Activated T-cell treated with anti-CD3 and anti-CD28 coated beads for 24 hours (primary cell): ENCODE measurements at places on chromosomes 1 and 21.

- no peak for DNase-seq
These were observed 8.8 kb upstream of the AHDC1 start for GRCh38 chr1:27612718-27613117.

DNA sequence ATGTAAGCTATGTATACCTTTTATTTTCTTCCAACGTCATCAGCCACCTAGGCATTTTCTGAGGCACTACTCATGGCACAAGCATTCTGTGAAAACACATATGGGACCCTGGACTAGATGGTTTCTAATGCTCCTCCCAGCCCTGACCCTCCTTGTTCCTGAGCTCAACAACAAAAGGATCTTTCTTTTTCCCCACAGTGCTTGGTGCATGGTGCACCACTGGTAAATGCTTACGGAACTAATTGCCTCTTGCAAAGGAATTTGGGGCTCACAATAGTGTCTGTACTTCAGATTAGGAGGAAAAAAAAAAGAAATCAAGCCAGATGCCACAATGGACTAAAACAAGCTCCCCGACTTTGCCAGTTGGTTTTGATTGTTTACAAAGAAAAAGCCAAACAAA lies 390.5 kb downstream of the PLPP3 start:
- no peak for DNase-seq

DNA sequence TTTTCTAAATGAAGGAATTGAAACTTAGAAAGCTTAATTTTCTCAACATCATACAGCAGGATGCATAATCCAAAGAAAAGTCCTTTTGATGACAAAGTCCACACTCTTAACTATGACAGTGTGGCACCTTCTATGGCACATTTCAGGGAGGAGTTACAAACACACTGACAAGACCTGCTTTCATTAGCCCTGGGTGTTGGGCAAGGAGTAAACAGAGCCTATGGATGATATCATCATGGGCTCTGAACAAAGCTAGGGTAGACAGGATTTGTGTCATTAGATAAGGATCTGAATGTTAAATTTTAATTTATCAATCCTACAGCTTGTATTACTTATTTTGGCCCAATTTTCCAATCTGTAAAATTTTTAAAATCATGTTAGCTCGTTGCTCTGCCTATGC lies 62.6 kb upstream of the DENND1B start:
- no peak for DNase-seq

- DNase-seq = no peak
These were observed 33.6 kb downstream of the CD58 start for GRCh38 chr1:116537040-116537831.

GRCh38 chr1:39335216-39335615 lies 130.7 kb downstream of the MACF1 start:
- DNase-seq = no peak

DNA sequence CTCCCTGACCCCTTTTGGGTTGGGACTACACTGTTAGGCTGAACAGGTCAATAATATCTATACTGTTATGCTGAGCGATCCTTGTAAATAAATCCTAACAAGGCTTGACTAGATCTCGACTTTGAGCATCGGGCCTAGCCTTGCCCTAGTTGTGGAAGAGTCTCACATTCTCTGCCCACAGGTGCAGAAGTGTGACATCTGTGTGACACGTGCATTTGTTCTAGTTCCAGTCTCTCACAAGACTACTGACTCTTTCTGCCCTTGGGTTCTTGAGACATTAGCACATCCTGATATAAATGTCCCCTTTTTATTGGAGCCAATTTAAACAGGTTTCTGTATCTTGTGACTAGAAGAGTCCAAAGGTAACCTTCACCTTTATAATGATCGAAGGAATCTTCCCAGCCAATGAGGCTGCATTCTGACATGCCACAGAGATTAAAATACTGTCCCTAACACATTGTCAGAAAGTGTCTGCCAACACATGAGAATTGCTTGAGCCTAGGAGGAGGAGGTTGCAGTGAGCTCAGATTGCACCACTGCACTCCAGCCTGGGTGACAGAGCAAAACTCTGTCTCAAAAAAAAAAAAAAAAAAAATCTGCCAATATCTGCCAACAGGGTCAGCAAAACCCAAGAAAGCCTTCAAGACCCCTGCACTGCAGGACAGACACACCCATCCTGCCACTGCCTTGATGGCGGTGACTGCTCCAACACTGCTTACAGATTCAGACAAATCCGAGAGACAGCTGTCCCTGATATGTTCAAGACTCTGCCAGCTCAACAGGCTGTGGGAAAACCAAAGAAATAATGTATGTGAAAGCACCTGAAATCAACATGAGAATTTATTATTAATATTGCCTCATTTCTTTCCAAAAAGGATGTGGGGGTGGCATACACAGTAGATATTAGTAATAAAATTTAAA lies 56.5 kb upstream of the PSEN2 start:
- no peak for DNase-seq

DNA sequence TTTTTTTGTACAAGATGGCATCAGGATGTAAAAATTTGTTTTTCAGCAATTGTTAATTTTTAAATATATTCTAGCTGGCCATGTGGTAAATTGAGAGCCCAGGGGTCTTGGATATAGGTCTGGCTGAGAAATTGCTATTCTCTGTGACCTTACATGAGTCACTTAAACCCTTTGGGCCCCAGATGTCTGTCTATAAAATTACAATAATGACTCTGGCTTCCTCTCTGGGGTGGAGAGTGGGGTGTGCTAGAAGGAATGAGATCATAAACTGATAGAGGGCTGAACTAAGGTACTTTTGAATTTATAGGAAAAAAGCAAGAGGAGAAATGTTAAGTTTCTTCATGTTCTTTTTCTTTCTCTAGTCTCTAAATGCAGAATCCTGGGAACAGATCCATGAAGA lies 12.4 kb upstream of the TCHH start:
- no peak for DNase-seq

DNA sequence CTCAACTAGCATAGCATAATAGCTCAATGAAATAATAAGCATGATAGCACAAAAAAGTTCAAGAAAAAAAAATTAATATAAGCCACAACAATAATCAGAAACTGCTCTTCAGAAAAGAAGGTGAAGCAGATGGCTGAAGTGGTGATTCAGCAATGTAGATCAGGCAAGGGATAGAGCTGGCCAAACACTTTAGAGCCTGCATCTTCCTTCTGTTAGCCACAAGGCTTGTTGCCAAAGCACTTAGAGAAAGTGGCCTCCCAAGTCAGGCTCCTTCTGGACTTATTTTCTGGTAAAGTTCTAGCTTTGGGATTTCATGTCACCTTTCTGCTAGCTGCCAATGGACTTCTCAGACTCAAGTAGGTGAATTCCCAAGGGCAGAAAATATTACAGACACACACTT lies 60.3 kb upstream of the C1orf87 start:
- DNase-seq = no peak

DNA sequence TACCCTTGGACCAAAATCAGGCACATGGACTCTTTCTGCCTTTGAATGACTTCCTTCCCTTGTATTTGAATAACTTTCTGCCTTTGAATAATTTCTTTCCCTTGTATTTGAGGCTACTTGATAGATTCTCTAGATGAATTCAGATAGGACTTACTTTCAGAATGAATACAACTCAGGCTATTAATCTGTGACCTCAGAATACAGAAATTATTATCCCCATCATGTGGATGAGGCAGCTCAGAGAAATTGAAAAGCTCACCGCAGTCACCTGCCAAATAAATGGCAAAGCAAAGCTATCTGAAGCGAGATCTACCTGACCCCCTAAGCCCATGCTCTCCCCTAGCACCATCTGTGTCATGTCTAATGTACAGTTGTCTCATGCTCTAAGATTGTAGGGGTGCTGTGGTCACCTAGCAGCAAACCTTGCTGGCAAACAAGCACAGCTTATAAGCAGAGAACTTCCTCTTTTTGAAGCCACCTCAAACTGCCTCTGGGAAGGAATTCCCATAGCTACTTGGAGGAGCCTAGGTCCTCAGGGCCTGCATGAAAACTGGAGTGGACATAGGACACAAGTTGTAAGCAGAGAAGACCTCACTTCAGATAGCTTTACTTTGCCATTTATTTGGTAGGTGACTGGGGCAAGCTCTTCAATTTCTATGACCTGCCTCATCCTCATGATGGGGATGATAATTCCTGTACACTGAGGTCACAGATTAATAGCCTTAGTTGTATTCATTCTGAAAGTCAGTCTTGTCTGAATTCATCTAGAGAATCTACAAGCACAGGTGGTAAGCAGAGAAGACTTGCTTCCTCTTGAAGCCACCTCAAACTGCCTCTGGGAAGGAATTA lies 66.1 kb downstream of the FASLG start:
- DNase-seq = no peak

DNA sequence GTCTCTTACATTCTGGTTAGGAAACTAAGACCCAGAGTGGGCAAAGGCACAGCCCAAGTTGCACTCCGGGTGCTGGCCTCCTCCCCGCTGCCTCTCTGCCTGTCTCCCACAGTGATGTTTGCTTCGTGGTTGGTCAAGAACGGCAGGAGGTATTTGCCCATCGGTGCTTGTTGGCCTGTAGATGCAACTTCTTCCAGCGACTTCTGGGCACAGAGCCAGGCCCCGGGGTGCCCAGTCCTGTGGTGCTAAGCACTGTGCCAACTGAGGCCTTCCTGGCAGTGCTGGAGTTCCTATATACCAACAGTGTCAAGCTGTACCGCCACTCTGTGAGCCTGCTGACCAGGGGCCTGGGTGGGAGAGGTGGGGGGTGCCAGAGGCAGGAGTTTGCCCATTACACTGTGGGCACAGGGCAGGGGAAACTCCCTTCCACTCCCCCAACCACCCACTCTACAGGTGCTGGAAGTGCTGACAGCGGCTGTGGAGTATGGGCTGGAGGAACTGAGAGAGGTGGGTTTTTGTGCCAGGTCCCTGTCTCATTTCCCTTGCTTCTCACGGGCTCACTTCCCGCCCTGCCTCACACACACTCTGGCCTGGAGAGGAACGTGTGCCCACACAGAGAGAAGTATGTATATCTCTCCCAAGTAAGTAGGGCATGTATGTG lies 1.9 kb downstream of the BTBD19 start:
- DNase-seq = no peak

GRCh38 chr1:37515185-37516034 lies 844 bp upstream of the MEAF6 start:
- no peak for DNase-seq

DNA sequence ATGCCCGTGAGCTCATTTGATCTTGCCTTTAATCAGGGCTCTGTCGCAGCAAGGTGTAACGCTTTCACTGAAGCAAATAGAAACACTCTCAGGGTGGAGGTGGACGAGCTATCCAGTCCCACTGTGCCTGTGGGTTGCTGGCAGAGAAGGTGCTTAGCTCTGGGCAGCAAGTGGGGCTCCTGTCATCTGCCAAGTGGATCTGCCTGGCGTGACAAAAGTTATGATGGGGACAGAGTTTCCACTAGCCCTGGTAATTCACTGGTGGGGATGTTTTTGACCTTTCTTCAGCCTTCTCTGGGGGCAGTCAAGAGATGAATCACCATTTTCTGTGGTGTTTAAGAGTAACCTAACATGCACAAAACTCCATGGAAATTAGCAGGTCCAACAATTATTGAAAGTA lies 71.3 kb upstream of the EDEM3 start:
- no peak for DNase-seq

DNA sequence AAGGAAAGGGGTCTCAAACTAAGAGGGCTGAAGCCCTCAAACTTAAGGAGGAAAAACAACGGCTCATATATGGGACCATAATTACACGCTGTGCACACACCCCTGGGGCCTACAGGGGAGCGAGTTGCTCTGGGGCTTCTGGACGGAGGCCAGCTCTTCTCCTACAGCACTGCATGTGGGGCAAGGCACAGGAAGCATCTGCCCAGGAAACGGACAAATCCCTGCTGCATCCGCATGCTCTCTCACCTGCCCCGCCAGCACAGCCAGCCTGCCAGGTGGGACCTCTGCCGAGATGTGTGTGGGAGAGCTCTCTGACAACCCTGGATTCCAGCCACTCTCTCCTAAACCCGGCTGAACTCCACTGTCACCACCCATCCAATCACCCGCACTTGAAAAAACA lies 54.1 kb downstream of the MRPL37 start:
- DNase-seq = no peak

DNA sequence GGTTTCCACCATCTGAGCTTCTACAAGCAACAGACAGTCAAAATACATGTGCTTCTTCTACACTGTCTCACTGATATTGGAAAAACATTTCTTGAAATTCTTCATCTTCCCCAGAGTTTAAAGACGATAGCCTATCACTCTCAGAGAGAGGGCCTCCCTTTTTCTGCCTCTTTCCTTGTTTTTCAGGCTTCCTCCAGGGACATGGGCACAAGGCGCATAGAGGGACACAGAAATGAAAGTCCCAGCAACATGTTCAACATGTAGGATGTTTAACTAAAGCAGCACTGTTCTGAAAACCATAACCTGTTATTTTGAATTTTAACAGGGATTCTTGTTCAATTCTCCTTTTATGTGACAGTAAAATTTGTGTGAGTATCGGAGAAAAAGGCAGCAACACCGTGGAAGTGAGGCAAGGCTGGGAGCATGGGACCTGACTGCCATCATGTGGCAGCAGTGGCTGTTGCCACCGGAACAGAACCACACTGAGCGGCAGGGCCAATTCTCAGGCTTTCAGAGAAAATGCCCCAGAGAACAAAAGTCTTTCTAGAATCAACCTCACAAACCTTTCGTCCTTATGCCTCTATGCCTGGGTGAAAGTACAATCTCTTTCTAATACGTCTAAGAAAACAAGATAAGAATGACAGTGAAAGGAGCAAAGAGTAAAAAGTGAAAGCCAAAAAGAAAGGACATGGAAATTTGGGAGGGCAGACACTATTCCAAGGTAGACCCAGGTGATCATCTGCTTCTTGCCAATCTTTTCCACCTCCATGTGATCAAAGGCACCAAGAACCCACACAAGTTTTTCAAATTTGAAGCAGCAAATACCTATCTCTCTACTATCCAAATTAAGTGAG lies 54.5 kb downstream of the PCNX2 start:
- DNase-seq = no peak

- no peak for DNase-seq
These were observed 234.6 kb upstream of the JUN start for GRCh38 chr1:59018446-59018845.

DNA sequence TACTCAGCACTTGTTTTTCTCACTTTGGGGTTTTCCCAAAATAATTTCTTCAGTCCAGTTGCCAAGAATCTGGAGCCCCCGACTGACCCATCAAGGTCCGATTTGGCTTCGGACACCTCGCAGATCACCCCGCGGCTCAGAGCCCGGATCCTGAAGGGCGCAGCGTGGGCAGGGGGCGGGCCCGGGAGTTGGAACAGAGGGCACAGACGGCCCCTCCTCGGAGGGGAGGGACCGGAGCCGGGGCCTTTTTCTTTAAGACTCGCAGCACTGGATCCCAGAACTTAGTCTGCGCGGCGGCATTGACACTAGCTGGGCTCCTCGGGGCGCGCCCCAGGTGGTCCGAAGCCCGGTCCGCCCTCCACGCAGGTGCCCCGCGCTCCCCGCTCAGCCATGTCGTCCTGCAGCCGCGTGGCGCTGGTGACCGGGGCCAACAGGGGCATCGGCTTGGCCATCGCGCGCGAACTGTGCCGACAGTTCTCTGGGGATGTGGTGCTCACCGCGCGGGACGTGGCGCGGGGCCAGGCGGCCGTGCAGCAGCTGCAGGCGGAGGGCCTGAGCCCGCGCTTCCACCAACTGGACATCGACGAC lies at the start of gene CBR3:
Gene CBR3 (plus strand): TSS at position 277 of the 588 bp plus-strand sequence. CDS start 114 bp downstream, at position 391.
- DNase-seq = peak; percentile 41

- DNase-seq = peak; percentile 32
These were observed at the start of gene RAVER2 for GRCh38 chr1:64744492-64745180. Gene RAVER2, plus strand, starts transcription at chr1:64745075. Its CDS starts 98 bp downstream, at chr1:64745173.
